ENCODE measurements at places on chromosomes 3 and 15.
A peak's percentile ranks its signal among the peaks of the same experiment; 100 is the strongest.

DNA sequence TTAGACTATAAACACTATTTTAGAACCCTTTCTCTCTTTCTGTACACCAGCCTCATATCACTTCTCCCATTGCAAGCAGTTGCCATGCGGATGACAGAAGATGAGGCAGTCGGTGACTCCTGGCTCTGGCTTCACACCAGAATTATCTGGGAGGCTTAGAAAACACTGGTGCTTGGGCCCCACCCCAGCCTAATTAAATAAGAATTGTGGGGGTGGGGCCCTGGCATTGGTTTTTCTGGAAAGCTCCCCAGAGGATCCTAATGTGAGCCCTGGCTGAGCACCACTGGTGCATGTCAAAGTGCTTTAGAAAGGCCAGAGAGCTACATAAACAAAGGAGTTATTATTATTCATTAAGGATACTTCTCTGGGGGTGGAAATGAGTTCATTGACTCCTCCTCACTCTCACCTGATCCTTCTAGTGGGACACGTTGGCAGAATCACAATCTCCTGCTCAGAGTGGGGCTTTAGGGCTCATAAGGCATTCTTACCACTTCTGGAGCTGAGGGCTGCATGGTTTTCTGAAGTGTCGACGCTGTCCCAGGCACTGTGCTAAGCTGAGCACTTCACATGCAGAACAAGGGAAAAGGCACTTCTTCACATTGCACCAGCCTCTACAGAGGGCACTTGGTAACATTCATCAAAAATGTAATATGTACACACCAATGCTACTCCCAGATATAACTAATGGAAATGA, 188.5 kb upstream of the TLE3 start:
- no peak for DNase-seq

- DNase-seq: no peak
These were observed 37.6 kb downstream of the CACNA2D3 start for GRCh38 chr3:54159917-54160316.

DNA sequence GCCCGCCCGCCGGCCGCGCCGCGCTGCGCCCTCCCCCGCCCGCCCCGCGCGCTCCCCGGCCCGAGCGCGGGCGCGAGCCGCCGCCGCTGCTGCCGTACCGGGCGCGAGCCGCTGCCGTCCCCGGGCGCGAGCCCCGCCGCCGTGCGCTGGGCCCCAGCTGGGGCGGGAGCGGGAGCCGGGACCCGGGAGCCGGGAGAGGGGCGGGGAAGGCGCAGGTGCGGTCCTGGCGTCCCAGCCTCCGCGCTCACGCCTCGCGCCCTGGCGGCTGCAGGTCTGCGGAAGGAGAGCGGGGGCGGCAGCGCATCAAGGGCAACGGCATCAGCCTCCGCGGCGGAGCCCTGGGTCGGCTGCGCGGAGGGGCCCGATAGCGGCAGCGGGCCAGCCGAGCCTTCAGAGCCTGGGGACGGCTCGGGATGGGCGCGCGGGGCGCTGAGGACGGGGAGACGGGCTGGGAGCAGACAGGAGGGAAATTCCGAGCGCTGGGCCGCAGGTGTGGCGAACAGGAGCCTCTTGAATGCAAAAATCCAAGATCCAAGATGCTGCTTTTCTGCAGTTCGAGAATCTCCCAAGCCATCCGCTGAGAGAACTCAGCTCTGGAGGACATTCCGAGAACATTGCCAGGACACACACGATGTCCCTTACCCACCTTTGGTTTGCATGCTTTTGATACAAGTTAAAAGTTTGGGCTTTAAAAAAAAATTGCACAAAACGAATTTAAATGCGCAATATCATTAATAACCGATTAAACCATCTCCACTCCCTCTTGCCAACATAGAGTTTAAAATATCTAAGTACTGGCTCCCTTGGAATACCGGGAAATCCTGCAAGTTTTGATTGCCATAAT, 251.1 kb downstream of the TJP1 start:
- DNase-seq: no peak

DNA sequence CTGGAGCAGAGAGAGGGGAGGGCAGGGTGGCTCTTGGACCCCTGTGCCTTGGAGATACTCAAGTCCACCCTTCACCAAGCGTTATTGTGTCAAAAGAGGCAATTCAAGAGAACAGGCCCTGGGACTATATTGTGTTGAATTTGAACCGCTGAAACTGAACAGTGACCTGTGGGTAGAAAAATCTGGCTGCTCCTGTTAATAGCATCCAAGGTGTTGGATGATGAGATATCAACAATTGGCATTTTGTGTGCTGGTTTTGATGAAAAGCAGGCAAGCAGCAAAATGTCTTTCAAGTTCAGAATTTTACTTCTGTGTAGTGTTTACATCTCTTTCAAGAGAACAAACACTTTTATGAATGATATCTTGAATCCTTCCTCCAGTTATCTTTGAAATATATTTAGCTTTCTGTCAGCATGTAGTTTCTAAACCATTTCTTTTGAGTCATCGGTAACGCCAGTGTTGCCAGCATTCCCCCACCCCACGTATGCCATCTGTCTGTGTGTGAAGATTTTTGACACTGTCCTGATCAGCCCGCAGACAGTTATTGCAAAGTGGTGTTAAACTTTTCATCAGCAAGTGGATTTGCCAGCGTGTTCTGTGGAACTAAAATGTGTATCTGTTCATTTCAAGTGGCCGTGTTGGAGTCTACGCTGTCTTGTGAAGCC, 34.8 kb downstream of the PDHB start:
- no peak for DNase-seq

DNA sequence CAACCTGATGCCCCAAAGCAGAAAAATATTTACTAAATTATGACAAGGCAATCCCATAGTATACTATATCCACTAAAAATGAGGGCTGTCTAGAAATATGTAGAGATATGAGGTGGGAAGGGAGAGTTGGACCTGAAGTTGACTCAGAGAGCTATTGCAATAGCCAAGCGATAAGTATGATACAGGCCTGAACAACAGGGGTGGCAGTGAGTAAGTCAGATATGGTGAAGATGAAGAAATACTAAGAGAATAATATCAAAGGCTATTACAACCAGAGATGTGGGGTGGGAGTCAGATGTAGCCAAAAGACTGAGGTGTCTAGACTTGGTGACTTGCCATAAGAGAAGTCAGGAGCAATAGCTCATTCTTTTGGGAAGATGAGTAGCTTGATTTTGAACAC, 9.2 kb downstream of the HSPBAP1 start:
- DNase-seq: no peak

- DNase-seq: no peak
These were observed 331.1 kb downstream of the CHST2 start for GRCh38 chr3:143450632-143451031.

- DNase-seq: peak; percentile 14
These were observed 3.8 kb downstream of the FAM43A start for GRCh38 chr3:194689493-194689944.

- no peak for DNase-seq
These were observed 487.0 kb upstream of the PROK2 start for GRCh38 chr3:72271923-72272322.

- DNase-seq: no peak
These were observed 23.8 kb downstream of the METTL6 start for GRCh38 chr3:15403495-15403894.

All from activated naive CD4-positive, alpha-beta T cell treated with Interleukin-2 at 50 U/mL for 16 hours (primary cell).